Stimulated activated CD8-positive, alpha-beta memory T cell treated with anti-CD3 and anti-CD28 coated beads, Interleukin-12 subunit alpha, Interleukin-12 subunit beta, amount 100 ng/mL, for 4 hours (primary cell): ENCODE measurements at places on chromosomes 11 and 22.

DNA sequence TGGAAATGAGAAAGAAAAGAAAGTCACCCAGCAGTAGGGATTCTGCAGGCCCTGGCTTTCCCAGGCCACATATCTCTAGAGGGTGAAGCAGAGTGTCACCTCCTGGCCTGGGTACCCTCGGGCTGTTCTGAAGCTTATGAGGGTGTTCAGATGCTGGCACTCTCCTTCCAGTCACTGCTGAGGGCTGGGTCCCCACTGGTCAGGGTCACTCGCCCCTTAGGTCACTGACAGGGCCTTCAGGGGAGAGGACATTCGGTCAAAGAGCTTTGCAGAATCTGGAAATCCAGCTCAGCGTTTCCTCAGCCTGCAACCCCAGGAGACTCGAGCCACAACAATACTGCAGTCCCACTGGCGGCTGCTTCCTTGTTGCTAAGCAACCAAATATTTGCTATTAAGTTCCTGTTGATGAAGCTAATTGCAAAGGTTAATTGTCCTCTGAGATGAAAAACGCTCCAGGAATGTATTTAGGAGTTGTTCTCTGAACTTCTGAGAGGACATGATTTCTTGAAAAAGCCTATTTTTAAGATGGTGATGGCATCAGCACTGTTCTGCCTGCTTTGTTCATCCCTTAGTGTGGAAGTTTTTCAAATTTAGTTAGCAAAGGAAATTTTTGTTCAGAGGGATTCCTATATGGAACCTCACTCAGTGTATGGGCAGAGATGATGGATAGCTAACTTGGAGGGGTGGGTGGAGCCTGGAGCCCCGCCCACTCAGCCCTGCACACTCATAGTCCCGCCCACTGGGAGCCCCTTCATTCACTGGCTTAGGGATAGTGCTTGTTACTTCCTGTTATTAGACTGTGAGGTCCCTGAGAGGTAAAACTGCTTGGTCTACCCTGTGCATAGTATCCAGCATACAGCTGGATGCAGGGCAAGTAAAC is 109.2 kb downstream of the CSNK2A3 start:
- no peak for DNase-seq

DNA sequence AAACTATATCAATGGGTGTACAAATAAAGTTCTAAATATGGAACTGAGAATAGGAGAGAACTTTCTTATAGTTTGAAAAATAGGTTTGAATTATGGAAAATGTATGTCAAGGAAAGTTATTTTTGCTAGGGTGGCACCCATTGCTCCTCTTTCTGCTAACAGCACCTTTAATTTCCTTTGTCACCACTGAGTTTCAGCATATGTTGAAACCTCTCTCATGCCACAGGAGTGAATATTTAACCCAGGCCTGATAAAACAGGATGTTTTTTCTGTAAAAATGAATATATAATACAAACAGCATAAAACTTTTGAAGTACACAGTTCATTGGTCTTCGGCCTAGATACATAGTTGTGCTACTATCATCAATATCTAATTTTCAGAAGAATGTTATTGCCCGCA is 385.5 kb upstream of the ANO5 start:
- DNase-seq = no peak

GRCh38 chr22:23804781-23805291 is 18.1 kb downstream of the SMARCB1 start:
- DNase-seq = no peak

DNA sequence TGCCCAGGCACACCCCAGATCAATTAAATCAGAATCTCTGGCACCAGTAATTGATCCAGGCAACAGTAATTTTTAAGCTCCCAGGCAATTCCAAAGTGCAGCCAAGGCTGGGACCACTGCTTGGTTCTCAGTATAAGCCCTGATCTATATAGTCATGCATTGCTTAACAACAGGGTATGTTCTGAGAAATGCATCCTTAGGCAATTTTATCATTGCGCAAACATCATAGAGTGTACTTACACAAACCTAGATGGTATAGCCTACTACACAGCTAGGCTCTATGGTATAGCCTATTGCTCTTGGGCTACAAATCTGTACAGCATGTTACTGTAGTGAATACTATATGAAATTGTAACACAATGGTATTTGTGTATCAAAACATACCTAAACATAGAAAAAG is 651 bp upstream of the C11orf42 start:
- no peak for DNase-seq

GRCh38 chr11:63242089-63242781 is 1.2 kb downstream of the SLC22A25 start:
- no peak for DNase-seq

DNA sequence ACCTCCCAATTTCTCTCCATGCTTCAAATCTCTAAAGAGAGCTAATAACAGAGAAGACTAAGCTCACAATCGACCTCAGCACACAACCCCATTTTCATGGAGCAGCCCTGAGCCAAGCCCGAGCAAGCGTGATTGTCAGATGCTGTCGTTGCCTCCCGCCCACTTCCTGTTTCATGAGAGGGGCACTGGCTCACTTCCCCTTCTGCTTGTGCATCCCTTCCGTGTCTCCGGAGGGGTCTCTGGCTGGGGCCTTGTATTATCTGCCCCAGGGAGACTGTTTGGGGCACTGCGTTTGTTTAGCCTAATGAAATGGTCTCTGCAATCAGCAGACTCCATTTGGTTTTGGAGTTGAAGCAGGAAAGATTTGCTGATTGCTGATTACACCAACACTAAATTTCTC is 181.3 kb upstream of the SEZ6L start:
- DNase-seq = no peak

DNA sequence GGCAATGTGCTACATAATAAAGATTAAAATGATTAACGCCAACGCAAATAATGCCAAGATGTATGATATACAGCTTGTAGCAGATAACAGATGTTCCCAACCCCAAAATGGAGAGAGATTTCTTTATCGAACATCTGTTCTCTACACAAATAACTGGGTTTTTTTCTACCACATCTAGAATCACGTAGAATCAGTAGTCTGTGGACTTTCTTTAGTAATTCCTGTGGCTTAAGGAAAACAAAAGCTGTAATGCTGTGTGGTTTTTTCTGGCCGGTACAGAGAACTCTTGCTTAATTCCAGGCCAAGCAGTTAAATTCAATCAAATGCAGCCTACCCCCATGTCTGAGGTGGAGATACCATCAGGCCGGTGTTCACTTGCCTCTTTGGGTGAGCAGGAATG is 303.4 kb downstream of the FAT3 start:
- no peak for DNase-seq

GRCh38 chr11:70739811-70740487 is 341.6 kb downstream of the CTTN start:
- DNase-seq = no peak
